ENCODE measurements at places on chromosomes 16 and 17.
A peak's percentile ranks its signal among the peaks of the same experiment; 100 is the strongest.

GRCh38 chr17:75394332-75394918 is 11.1 kb downstream of the GRB2 start:
- no peak for DNase-seq

DNA sequence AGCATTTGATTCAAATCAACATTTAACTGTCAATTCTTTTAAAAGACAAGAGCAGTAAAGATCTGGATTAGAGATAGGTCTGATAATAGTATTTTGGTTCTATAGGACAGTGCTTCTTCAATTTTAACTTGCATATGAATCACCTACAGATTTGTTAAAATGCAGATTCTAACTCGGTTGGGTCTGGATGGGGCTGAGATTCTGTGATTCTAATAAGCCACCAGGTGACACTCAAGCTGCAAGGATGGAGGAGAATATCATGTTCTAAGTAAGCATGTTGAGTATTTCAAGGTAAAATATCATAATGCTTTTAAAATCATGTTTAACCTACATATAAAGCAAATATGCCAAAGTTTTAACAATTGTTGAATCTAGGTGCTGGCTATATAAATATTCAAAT is 15.8 kb downstream of the TSPOAP1 start:
- DNase-seq: no peak

GRCh38 chr16:23699100-23699499 is 13.9 kb downstream of the ERN2 start:
- DNase-seq: no peak

DNA sequence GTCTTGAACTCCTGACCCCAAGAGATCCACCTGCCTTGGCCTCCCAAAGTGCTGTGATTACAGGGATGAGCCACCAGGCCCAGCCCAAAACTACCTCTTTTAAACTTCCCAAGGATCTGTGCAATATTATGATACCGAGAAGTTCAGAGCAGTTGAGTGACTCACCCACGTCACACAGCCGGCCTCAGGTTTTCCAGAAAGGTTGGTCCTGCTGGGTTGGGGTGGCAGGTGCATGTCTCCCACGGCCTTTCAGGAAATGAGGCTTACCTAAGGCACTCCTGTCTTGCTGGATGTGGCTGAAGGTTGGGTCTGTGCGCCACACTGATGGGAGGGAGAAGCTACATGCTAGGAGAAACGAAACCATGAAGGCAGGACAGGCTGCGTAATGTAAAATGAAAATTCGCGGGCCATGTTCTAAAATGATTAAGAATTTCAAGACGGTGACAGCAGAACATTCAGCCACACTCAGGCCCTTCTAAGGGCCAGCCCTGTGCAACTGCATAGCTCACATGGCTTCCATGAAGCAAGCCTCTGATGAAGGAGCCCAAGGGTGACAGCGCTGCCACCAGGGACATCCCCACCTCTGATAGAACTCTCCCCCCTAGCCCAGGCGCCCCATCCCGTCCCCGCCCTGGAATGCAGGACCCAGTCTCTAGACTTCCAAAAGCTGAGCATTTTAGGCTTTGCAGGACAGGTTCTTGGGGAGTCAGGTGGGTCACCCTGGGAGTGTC is 6.6 kb upstream of the GLIS2 start:
- DNase-seq: no peak

DNA sequence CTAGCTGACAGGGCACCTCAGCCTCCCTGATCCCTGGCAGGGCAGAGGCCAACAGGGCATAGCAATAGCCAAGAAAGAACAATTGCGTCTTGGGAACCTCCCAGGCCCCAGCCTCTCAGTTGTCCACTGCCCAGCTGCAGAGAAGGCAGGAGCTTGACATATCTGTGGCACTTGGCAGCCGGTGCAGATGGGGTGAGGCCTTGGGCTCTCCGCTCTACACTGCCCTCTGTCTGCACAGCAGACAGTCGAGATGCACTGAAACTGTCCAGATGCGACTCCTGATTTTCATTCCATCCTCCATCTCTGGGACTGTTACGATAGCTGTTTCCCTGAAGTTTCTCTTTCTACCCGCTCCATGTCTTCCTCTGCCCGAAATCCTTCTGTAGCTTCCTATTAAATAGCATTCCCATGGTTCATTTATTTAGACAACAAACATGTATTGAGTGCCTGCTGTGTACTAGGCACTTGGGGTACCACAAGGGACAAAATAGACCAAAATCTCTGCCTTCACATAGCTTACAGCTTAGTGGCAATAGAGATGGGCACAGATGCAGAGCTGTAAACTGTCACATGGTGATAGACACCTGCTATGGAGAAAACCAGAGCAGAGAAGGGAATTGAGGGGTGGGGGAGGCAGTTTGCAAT is 3.3 kb downstream of the POLR3E start:
- DNase-seq: peak; percentile 52

DNA sequence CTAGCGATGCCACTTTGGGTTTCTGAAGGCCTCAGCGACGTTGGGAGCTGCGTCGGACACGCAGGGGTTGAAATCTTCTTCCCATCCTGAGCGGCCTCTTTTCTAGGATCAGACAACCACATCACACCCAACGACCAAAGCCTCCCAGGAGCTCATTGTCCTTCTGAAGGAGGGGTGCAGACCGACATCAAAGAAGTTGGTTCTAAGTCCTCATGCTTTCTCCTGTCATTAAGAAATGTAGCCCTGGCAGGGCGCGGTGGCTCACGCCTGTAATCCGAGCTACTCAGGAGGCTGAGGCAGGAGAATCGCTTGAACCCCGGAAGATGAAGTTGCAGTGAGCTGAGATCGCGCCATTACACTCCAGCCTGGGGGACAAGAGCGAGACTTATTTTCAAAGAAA is 1681.9 kb downstream of the TP53TG3F start:
- no peak for DNase-seq

GRCh38 chr16:16021646-16021987 is 72.2 kb downstream of the ABCC1 start:
- DNase-seq: no peak

DNA sequence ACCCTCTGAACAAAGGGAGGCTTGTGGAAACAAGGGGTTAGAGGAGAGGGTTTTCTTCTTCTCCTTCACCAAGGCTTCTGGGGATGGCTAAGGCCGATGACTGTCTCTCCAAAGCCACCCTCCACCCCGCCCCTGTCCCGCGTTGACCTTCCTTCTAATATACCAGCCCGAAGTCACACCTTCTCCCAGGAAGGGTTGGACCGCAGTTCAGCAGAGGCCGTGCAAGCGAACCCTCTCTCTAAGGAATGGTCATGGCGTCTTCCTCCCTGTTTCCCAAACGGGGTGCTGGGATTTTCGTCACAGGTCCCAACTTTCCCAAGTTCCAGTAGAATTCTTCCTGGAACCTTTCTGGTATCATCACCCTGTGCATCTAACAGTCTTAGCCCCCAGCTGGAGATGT is 49.4 kb downstream of the FZD2 start:
- no peak for DNase-seq

GRCh38 chr17:1471911-1472821 is 16.1 kb upstream of the CRK start:
- DNase-seq: no peak

- no peak for DNase-seq
Measured at GRCh38 chr16:31185339-31185738, 5.4 kb downstream of the FUS start.

GRCh38 chr17:34556931-34557330 is 22.5 kb upstream of the TMEM132E start:
- DNase-seq: no peak

GRCh38 chr17:39547713-39548478 is 59.8 kb downstream of the NEUROD2 start:
- peak; percentile 80 for DNase-seq

DNA sequence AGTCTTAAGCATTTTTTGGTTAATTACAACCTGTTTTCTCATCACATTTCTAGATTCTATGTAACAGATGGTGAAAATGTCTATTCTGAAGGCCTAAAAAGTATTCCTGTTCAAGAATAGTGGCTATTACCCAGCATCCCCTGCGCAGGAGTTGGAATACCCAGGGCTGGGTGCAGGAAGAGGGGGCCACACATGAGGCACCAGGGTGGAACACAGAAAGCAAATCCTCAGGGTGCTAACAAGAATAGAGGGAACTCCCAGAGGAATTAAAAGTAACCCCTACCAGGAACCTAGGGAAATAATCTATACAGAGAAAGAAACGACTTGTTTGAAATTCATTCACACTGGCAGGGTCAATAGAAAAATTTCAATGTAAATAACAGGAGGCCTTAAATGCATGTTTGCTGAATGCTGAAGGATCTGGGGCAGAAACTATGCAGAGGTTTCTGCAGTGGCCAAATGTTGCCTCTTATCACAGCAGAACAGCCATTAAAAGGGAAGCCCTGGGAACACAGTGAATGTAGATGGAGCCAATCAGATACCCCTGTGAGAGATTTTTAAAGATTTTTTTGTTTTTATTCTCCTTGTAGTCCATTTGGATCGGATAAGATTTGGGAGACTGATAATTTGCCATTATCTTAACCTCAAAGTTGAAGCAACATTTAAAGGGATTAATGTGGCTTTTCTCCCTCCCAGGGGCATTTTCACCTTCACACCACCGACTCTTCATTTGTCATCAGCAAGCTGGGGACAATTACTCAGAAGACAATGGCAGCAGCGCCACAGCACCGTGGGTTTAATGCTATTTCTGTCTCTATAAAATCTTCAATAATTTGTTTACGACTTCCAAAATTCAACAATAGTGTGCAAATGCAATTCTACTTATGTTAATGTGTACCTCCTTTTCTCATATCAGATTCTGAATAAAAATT is 196.0 kb upstream of the PSMD7 start:
- no peak for DNase-seq

- peak; percentile 57 for DNase-seq
Measured at GRCh38 chr17:76384987-76385891, 830 bp downstream of the SPHK1 start.

- no peak for DNase-seq
Measured at GRCh38 chr16:1471569-1472194, 3.1 kb downstream of the CLCN7 start.

DNA sequence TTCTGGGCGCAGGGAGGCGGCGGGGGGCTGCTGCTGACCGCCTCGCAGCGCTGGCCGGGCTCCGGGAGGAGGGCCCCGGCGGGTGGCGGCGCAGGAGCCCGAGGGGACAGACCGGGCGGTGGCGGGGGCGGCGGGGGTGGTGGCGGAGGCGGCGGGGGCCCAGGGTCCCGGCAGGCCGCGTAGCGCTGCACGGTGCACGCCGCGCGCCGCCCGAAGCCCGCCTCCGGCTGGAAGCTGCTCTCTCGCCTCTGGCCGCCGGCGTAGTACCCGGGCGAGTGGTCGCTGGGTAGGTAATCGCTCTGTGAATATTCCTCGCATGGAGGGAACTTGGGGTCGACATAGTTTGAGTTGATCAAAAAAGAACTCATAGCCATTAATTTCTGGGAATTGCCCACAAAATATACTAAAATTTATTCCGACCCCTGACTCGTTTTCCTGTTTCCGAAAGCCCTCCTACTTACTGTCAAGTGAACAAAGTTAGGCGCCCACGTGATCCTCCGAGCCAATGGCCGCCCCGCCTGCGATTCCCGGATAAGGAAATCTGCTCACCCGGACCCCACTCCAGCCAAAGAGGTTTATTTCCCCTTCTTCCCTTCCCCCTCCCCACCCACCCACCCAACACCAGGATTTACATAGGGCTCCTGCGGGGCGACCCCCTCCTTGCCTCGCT is at the start of gene HOXB4:
HOXB4 (minus strand) TSS at position 405 of the 670 bp plus-strand sequence; CDS start at position 374, 31 bp downstream.
- DNase-seq: peak; percentile 83

DNA sequence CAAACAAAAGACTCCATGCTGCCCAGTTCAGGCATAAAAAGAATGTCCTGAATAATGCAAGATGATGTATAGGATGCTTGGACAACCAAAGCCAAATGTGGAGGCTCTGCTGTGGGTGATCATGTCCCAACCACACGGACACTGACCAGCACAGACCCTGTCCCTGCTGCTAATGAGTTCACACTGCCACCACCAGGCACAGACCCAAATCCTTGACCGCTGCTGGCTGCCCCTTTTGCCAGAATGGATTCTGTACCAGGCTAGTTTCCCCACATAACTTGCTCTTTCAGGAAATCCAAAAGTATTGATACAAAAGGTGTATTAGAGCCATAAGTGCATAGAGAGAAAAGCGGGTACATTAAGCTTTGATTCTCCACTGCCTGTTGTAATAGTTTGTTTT is 60.9 kb downstream of the XYLT1 start:
- DNase-seq: no peak

- DNase-seq: peak; percentile 56
Measured at GRCh38 chr16:68396481-68396880, 51.8 kb downstream of the SMPD3 start.

DNA sequence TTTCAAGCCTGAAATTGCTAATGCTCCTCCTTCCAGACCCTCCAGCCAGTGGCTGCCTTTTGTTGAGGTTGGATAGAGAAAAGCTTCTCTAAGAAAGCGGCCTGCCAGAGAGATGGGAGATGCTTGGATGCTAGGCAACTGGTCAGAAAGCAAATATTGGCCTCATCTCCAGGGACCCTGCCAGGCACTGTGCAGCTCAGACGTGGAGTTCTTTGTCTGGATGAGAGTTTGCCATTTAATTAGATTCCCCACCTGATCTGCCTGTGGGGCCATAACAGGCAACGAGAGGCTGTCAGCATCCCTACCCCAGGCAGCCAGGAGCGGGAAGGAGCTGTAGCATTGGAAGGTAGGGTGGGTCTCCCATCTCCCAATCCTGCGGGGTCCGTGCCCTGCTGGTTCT is 52.7 kb downstream of the ASIC2 start:
- DNase-seq: no peak

DNA sequence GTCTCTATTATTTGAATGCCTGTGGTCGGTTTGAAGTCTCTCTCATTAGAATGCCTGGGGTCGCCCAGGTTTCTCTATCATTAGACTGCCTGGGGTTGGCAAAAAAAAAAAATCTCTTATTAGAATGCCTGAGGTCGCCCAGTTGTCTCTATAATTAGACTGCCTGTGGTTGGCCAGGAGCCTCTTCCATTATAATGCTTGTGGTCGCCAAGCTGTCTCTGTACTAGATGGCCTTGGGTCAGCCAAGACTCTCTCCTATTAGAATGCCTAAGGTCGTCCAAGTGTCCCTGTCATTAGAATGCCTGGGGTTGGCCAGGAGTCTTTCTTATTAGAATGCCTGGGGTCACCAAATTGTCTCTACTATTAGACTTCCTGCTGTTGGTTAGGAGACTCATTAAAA is 2228.4 kb downstream of the TP53TG3F start:
- DNase-seq: no peak

DNA sequence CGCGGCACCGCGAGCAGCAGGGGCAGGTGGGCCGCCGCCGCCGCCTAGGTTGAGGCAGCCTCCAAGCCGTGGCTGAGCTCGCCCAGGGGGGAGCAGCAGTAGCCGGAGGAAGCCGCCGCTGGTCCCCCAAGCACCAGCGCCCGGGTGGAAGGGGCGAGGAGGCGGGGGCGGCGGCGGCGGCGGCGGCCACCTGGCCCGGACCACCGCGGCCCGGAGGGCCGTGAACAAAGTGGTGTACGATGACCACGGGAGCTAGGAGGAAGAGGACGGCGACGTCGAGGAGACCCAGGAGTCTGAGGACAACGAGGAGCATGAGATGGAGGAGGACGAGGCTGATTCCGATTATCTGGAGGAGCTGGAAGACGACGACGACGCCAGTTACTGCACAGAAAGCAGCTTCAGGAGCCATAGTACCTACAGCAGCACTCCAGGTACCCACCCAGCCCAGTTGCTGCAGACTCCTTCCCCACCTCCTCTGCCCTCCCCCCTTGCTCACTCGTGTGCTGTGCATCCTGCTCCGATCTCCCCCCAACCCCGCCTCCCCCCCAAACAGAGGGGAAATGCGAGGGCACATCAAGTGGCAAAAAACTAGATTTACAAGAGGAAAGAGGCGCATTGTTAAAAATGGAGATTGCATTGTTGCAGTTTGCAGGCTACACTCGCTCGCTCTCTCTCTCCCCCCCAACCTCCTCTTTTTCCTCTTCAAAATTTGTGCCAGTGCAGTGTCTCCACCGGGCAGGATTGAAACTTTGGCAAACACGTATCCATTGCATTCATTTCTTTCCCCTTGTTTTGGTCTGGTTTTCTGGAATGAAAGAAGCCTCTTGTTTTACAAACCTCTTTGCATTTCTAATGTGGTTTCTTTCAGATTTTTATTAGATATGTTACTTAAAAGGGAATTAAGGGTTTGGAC is 41.8 kb upstream of the AMZ2 start:
- DNase-seq: no peak

Measured in stimulated activated CD4-positive, alpha-beta T cell treated with anti-CD3 and anti-CD28 coated beads, Interleukin-15, amount 100 ng/mL, for 24 hours (primary cell).